Left lobe of liver (tissue), 2 donors: ENCODE measurements at places on chromosomes 13 and 19. TPM values are rescaled to one million over a fixed set of nuclear protein-coding genes. Genes with fewer than 3 reads are reported as not detected.

The CABP5 gene
- total RNA-seq, result not detected

The PRDX2 gene
- 224 TPM for total RNA-seq

- DNase-seq, result no peak
These were observed 23.3 kb downstream of the PRR12 start for GRCh38 chr19:49614096-49614833.

DNA sequence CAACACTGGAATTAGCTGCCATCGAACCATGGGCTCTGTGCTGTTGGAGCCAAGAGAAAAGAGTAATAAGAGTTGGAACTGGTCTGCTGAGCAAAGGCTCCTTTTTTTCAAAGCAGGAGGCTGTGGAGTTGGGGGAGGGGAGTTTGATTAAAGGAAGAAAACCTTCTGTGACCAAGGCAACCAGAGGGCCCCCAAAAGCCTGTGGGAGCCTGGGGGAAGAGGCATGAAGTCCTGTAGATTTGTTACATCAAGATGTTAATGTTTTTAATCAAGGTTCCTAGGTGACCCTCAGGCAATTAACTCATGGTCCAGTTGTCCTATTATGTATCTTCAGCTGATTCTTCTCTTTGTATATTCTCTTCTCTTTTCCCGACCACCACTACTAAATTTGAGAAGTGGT is 403.9 kb downstream of the NDFIP2 start:
- DNase-seq, result no peak

DNA sequence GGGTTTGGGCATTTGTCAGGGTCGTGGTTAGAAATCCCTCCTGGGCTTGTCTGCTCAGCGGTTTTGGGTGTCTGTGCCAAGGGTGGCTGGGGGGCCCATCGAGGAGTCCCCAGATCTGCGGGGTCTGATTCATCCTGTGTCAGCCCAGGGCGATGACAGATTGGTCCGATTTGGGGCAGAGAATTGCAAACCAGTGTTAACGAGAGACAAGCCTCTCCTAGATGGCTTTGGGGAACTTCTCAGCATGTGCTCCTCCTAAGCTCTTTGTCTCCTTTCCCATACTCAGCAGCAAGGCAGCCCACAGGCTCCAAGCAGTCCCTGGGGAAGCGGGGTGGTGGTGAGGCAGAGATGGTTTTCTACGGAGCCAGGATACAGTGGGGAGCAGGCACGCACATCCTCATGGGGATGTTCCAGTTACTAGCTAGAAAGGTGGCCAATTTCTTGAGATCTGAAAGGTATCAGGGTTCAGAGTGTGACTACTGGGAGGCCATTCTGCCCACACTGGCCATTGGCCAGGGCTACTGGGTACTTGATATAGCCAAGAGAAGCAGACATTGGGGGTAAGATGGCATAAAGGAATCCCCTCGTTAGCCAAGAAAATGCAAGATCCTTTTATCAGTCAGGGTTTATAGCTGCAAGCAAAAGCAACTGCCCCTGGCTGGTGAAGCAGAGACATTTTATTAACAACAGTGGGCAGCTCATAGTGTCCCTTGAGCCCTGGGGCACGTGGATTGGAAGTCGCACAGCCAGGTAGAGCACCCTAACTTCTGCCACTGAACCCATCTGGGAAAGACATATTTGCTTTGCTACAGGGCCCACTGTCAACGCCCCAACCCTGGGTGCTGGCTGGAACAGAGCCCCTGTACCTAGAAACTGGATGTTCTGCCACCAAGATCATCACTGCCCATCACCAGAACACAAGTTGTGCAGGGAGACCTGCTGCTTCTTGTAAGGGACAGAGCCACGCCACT is 63.6 kb downstream of the RGCC start:
- no peak for DNase-seq
